LHCN-M2 (cell line): ENCODE measurements at places on chromosomes 5 and 9. TPM values are rescaled to one million over a fixed set of nuclear protein-coding genes. Genes with fewer than 3 reads are reported as not detected.
A peak's percentile ranks its signal among the peaks of the same experiment; 100 is the strongest.

DNA sequence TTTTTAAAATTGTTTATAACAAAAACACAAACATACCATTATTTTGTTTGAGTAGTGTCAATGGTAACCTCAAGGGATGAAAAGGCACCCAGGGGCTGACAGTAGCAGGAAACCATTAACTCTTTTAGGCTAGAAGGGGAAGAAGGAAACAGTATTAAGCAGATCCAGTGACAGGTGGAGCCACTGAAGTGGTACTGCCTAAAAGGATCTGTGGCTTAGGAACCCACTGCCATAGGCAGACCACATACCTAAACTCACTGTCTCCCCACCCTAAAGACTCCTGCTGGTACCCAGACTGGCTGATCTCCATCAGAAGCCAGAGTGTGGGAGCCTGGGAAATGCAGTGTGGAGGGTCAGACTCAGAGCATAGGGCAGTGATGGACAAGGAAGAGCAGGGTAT, 13.5 kb downstream of the RLN1 start:
- no peak for DNase-seq

DNA sequence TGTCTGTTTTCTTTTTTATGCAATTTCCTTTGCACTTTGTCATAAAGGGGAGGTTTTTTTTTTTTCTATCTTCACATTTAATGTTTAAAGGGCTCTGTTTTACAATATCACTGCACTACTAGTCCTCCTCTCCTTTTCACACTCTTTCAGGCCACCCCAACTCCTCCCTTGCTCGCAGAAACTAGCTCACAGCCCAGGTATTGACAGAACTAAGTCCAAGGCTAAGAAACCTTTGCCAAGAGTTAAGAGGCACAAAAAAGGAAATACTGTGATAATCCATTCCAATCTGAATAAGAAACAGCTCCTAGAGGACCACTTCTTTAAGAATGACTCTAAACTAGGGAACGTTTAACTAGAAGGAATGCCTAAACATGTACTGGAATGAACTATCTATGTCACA, 1.1 kb upstream of the FGF10 start:
- DNase-seq: no peak

DNA sequence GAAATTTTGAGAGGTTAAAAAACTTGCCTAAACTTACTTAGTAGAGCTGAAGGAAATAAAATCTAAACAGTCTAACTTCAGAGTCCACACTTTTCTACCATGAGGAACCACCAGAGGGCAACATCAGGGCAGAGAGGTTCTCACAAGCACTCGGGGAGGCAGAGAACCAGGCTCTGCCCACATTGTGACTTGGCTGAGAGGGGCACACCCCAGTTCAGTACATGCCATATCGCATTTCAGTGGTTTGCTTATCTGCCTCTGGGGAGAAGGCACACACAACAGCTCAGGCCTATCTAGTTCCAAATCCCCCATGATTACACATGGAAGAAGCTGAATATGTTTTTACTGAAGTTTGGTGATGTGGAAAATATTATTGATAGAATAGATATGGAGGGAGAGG, 49.2 kb downstream of the EQTN start:
- DNase-seq: peak; percentile 94

DNA sequence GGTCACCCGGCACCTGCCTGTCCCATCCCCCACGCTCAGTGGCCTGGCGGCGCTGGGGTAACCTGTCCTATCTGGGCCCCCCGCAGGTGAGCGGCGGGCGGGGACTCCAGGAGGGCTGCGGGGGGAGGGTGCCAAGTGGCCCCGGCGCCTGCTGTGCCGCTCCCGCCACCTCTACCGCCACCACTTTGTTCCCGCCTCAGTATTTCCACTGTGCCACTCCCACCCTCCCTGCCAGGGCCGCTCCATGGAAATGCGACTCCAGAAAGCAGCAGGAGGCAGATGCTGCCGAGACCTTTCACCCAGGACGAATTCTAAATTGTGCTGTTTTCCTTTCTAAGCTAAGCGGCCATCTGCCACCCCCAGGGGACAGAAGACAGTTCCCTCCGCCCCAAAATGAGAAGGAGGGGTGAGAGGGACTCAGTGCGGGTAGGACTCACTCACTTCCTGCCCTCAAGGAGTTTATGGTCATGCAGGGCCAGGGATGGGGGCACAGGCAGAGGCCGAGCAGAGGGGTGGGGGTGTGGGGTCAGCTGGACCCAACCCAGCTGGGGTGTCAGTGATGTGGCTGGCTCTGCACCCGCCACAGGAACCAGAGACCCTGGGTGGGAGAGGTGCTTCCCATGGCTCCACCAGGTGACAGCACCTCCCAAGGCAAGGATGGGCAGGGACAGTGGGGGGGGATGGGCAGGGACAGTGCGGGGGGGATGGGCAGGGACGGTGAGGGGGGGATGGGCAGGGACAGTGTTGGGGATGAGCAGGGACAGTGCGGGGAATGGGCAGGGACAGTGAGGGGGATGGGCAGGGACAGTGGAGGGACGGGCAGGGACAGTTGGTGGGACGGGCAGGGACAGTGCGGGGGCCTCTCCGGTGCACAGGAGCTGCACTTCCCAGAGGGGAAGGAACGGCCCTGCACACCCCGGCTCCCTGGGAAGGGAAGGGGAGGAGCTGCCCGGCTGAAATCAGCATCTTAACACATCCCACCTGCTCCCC, 17.8 kb downstream of the NOTCH1 start:
- DNase-seq: no peak

GRCh38 chr5:36482812-36483211, 123.6 kb upstream of the SLC1A3 start:
- no peak for DNase-seq

DNA sequence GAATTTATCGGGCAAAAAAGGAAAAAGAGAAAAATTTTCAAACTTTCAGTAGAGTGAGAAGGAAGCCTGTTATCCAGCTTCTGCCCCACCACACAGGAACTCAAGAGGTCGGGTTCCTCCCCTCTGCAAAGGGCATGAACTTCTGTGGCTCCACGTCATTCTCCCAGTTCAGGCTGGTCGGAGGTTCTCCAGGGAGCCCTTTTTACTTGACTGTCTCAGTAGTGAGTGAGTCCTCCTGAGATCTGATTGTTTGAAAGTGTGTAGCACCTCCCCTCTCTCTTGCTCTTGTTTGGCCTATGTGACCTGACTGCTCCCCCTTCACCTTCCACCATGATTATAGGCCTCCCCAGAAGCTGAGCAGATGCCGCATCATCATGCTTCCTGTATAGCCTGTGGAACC, 9.7 kb downstream of the SPINK1 start:
- no peak for DNase-seq

GRCh38 chr5:76956033-76956432, 3.2 kb downstream of the CRHBP start:
- DNase-seq: no peak

DNA sequence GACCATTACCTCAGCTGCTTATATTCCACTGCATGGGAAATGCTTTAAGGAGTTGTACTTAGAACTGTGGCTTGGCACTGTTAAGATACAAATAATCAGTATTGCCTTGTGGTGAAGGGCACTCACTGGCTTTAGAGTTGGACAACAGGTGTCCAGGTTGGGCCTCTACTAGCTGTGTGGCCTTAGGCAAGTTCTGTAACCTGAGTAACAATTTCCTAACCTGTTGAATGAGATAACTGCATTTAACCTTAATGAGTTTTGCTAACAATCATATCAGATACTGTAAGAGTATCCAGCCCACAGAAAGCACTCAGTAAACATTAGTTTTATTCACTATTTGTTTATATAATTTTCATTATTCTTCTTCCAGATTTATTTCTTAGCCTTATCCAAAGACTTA, 17.2 kb upstream of the HK3 start:
- DNase-seq: no peak

GRCh38 chr5:53479045-53479589, 1.3 kb upstream of the FST start:
- DNase-seq: no peak

DNA sequence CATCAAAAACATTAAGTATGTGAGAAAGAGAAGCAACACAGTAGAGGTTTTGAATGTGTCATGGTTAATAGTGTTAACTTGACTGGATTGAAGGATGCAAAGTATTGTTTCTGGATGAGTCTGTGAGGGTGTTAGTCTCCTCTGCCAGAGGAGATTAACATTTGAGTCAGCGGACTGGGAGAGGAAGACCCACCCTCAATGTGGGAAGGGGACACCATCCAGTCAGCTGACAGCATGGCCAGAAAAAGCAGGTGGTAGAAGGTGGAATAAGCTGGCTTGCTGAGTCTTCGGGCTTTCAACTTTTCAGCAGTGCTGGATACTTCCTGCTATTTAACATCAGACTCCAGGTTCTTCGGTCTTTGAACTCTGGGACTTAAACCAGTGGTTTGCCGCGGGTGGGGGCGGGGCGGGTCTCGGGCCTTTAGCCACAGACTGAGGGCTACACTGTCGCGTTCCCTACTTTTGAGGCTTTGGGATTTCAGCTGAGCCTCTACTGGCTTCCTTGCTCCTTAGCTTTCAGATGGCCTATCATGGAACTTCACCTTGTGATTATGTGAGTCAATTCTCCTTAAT, 309.9 kb upstream of the ST8SIA4 start:
- DNase-seq: no peak

GRCh38 chr5:142894749-142895148, 124.6 kb downstream of the ARHGAP26 start:
- DNase-seq: peak; percentile 51

DNA sequence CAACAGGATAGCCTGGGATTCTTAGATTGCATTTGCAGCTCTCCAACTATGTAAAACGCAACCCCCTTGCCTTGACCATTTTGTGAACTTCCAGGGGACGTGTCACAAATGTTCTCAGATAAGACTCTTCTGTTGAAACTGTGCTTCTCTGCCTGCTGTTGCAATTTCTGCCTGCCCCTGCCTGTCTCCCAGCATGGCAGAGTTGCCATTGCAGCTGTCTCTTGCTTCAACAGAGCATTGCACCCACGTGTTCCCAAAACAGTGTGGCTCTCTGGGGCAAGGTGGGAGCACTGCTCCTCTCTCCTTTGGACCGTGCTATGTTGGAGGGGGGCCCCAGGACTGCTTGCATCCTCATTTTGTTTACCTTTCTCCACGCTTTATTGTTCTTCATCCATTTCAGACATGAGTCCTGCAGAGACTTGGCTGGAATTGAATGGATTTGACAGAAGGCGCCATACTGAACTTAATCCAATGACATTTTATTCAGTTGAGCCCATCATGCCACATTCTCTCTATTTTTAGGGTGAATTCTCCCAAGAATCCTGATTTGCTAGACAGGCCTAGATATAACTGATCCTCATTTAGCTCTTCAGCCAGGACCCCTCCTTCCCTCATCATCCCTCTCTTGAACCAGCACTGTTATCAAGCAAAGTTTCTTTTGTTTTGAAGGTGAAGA, 90.7 kb downstream of the MAT2B start:
- DNase-seq: no peak

- DNase-seq: no peak
Observed at GRCh38 chr9:93464395-93464794, 11.0 kb upstream of the FAM120AOS start.

- DNase-seq: no peak
Observed at GRCh38 chr5:172956936-172957335, 2.3 kb upstream of the RPL26L1 start.

GRCh38 chr5:157951673-157952373, 92.9 kb upstream of the CLINT1 start:
- no peak for DNase-seq

Gene GARIN3
- not detected in 2 replicates for total RNA-seq

Gene FGD3
- not detected in 2 replicates for total RNA-seq

Gene KIF24
- total RNA-seq: 5.1 and 5.6 TPM in 2 replicates

Gene RAB24
- total RNA-seq: 25.3 and 32.4 TPM in 2 replicates
